Mucosa of gallbladder (tissue), 1 donor: ENCODE measurements at places on chromosomes 2 and 18. TPM values are rescaled to one million over a fixed set of nuclear protein-coding genes. Genes with fewer than 3 reads are reported as not detected.

- no peak for DNase-seq
These were observed 150.8 kb downstream of the PXDN start for GRCh38 chr2:1593371-1594122.

The AFF3 gene
- 9.1 TPM for total RNA-seq

DNA sequence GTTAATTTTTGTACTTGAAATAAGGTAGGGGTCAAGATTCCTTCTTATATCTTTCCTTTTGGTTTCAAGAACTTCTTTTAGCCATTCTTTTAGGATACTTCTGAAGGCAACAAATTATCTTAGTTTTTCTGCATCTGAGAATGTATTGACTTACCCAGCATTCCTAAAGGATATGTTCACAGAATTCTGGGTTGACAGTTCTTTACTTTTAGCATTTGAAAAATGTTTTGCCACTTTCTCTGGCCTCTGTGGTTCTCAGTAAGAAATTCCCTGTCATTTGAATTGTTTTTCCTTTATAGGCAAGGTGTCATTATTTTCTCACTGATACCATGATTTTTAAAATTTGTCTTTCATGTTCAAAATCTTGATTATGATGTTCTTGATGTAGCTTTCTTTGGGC lies 162.4 kb downstream of the GALNT1 start:
- DNase-seq, result no peak

DNA sequence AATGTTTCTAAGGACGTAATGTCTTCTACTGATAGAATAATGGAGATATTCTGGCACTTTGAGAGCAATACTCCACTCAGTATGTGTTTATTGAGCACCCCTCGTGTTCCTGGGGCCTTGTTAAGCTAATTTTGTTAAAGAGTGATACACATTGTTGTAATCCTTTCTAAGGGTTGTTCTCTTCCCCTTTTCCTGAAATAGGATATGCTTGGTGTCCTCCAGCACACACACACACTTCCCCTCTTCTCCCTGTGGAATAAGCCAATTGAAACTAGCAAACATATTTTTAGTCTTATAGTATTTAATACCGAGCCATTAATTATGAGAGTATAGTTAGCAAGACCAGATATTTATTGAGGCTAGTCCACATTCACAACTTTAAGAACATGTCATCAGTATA lies 114.1 kb downstream of the CRIM1 start:
- DNase-seq, result no peak

The DOK6 gene
- 9.6 TPM for total RNA-seq

The EFR3B gene
- 1.8 TPM for total RNA-seq
